ENCODE measurements at places on chromosomes 6 and 20.

GRCh38 chr20:17334932-17335331 lies 108.1 kb downstream of the PCSK2 start:
- DNase-seq = no peak
- no peak overlapping the region for H3K4me3 ChIP-seq
- H3K27me3 ChIP-seq = no peaks in the 10 kb centered on the region
- no peaks in the 10 kb centered on the region for H3K36me3 ChIP-seq

- no peak for DNase-seq
- peaks cover 16% of the 10 kb centered on the region for H3K4me1 ChIP-seq
- no peaks in the 10 kb centered on the region for H3K36me3 ChIP-seq
- no peak overlapping the region for H3K27ac ChIP-seq
- H3K27me3 ChIP-seq = no peaks in the 10 kb centered on the region
Measured at GRCh38 chr20:34299556-34300255, 3.4 kb downstream of the AHCY start.

GRCh38 chr20:45779011-45779915 lies 12.4 kb downstream of the WFDC3 start:
- no peak for DNase-seq
- no peak overlapping the region for H3K27ac ChIP-seq
- H3K36me3 ChIP-seq = no peaks in the 10 kb centered on the region
- H3K27me3 ChIP-seq = no peaks in the 10 kb centered on the region
- H3K4me3 ChIP-seq = no peak overlapping the region
- no peaks in the 10 kb centered on the region for H3K4me1 ChIP-seq

- no peaks in the 10 kb centered on the region for H3K4me1 ChIP-seq
- no peaks in the 10 kb centered on the region for H3K36me3 ChIP-seq
- H3K4me3 ChIP-seq = no peak overlapping the region
- no peak for DNase-seq
Measured at GRCh38 chr6:108024427-108025073, 50.0 kb downstream of the OSTM1 start.

GRCh38 chr6:23441808-23442461 lies 684.1 kb upstream of the NRSN1 start:
- H3K36me3 ChIP-seq = no peaks in the 10 kb centered on the region
- H3K27me3 ChIP-seq = no peaks in the 10 kb centered on the region
- H3K27ac ChIP-seq = no peak overlapping the region

DNA sequence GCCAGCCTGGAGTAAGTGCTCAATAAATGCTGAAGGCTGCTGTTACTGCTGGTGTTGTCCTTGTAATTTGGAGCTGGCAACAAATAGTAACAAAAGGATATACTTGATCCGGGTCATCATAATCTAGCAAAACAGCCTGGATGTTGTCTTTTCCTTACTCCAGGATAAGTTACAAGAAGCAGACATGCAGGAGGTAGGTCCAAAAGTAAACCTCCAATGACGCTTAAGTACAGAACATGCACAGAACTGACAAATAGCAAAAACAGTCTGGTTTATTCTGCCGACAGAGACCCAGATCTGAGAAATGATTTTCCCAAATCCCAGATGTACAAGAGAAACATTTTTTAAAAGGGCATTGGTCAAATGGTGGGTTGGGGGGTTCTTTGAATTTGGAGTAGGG lies 93.0 kb upstream of the KCNK16 start:
- H3K27ac ChIP-seq = no peak overlapping the region
- peaks cover 12% of the 10 kb centered on the region for H3K4me1 ChIP-seq
- H3K27me3 ChIP-seq = no peaks in the 10 kb centered on the region
- H3K4me3 ChIP-seq = no peak overlapping the region

GRCh38 chr6:39225946-39226437 lies 3.3 kb downstream of the KCNK5 start:
- no peaks in the 10 kb centered on the region for H3K4me1 ChIP-seq
- DNase-seq = no peak
- no peaks in the 10 kb centered on the region for H3K36me3 ChIP-seq

DNA sequence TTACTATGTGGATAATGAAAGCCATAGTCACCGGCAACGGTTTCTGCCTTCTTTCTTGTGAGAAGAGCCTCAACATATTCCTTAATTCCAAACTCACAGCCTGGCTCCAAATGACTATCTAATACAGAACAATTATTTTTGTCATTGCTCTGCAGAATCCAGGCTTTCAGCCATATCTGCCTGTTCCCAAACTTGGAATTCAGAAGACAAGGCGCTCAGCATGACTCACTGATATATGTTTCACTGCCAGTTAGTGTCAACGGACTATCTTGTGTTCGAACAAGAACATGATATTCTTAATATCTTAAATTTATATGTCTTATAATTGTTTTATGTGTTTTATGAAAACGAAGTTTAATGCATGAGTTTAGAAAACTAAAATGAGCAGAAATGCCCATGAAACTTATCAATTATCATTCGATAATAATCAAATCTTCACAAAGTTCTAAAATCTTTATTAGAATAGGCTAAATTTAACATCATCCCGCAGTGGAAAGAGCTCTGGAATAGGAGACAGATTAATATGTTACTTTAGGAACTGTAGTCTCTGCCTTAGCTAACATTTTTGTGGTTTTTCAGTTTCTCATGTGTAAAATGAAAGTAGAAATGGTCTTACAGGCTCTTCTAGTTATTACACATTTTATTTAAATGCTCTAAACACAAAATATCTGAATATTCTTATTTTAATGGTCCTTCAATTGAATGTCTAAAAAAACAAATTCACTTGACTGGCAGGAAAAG lies 669.3 kb upstream of the GJE1 start:
- H3K4me3 ChIP-seq = no peak overlapping the region
- H3K27ac ChIP-seq = no peak overlapping the region
- H3K4me1 ChIP-seq = peaks cover 14% of the 10 kb centered on the region
- peaks cover 34% of the 10 kb centered on the region for H3K27me3 ChIP-seq
- H3K36me3 ChIP-seq = no peaks in the 10 kb centered on the region

GRCh38 chr20:63054103-63054474 lies 47.3 kb upstream of the BHLHE23 start:
- H3K4me3 ChIP-seq = no peak overlapping the region
- peaks cover 94% of the 10 kb centered on the region for H3K27me3 ChIP-seq
- no peaks in the 10 kb centered on the region for H3K36me3 ChIP-seq
- no peaks in the 10 kb centered on the region for H3K4me1 ChIP-seq
- no peak overlapping the region for H3K27ac ChIP-seq

DNA sequence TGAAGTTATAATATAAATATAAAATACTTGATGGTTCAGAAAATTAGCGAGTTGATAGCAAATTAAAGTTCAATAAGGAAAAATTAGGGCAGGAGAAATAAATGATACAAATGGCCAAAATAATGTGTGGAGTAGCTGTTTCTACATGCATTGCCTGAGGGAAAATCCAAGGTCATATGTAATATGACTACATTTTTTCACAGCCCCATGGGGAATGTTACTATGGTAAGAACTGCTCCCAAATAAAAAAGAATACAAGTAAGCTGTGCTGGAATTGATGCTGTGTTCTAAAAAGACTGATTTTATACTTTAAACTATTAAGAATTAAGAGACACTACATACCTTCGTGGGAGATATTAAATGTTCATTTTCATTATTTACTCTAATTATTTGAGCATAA lies 34.1 kb downstream of the MEI4 start:
- H3K4me1 ChIP-seq = no peaks in the 10 kb centered on the region
- no peaks in the 10 kb centered on the region for H3K36me3 ChIP-seq

DNA sequence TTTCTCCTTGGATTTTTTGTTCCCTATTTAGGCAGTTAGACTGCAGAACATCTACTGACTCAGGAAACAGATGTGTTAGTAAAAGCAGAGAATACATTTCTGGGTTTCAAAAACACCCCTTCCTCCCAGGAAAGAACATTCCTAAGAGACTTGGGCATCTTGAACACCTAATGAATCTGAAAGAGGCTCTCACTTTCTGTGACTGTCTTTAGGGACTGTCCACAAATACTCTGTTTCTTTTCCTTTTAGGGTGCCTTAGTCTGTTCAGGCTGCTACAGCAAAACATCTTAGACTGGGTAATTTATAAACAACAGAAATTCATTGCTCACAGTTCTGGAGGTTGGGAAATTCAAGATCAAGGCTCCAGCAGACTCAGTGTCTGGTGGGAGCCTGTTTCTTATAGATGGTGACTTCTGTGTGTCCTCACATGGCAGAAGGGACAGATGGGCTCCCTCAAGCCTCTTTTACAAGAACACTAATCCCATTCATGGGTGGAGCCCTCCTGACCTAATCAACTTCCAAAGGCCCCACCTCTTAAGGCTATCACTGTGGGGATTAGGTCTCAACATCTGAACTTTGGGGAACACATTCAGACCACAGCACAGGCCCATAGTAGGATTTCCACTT lies 19.4 kb upstream of the CCN5 start:
- H3K27ac ChIP-seq = no peak overlapping the region
- no peak overlapping the region for H3K4me3 ChIP-seq
- H3K27me3 ChIP-seq = peaks cover 94% of the 10 kb centered on the region
- H3K36me3 ChIP-seq = no peaks in the 10 kb centered on the region
- peaks cover 5% of the 10 kb centered on the region for H3K4me1 ChIP-seq

DNA sequence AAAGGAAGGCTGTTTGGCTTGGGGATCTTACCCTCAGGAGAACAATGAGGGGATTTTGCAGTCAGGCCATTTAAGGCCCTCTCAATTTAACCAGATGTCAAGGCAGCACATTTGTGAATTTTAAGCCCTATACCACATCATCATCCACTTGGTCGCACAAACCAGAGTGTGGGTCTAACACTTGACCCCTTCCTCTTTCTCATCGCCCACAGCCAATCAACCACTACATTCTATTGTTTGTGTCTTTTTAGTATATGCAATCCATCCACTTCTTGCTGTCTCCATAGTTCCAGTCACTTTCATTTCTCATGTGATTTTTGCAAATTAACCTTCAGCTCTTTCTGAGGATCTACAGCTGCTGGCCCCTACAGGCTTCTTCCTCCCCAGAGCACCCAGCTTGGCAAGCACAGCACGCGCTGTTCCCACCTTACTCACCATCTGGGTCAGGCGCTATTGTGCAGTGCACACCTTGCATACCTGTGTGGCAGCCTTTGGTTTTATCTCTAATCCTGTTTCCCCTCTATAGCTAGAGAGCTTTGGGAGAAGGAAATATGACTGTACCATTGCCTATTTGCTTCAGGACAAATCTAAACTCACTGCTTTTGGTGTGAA lies 32.3 kb upstream of the CD83 start:
- H3K4me3 ChIP-seq = no peak overlapping the region
- peaks cover 19% of the 10 kb centered on the region for H3K27me3 ChIP-seq
- H3K36me3 ChIP-seq = no peaks in the 10 kb centered on the region
- H3K4me1 ChIP-seq = no peaks in the 10 kb centered on the region
- no peak overlapping the region for H3K27ac ChIP-seq

DNA sequence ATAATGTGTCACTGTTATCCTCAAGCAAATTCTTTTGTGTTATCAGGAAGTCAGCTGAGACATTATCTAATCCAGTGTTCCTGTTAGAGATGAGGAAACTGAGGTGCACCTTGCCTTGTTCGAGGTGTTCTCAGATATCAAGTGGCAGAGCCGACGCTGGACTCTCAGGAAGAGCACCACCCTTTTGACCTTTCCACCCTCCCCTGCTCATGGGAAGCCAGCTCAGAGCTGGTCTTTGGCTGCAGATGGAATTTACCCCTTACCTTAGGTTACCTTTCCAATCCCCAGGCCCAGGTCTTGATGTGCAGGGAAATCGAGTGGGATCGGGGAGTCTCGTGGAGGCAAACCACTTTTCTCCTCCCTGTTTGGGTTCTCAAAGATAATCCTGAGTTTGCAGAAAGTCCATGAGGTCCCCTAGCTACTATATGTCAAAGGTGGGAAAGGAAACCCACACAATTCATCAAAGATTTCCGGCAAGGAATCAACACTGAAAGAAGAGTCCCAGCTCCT lies 62.9 kb upstream of the PIM1 start:
- no peak overlapping the region for H3K27ac ChIP-seq
- no peak for DNase-seq
- H3K27me3 ChIP-seq = no peaks in the 10 kb centered on the region
- H3K4me1 ChIP-seq = peaks cover 34% of the 10 kb centered on the region

DNA sequence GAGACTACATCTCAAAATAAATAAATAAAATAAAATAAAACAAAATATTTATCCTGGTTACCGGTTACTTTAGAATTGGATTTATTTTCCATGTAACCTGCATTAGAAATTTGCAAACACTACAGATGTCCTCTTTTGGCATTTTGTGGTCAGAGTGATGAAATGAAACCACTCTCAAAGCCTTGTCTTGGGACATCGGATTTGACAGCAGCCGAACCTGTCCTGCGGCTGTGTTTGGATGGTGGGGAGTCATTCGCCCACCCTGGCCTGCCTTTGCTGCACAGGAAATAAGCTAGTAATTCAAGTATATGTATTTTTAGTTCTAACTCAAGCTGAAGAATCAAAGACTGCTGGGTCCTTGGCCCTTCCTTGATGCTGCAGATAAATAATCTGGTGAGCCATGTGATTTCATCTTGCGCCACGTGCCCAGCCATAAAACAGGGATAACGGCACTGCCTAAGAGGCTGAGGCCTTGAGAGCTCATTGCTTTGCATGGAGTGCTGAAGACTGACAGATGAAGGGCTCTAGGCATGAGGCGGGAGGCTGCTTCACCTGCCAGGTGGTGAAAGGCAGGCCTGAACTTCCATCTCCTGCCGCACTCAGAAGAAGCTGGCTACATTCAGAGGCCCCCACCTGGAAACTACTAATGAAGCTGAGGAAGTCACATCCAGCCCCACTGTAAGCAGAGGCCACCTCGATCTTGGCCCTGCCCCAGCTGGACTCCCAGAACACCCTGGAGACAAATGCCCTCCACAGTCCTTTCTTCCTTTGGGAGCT lies 76.9 kb downstream of the NOL4L start:
- no peak overlapping the region for H3K4me3 ChIP-seq
- no peaks in the 10 kb centered on the region for H3K36me3 ChIP-seq
- no peaks in the 10 kb centered on the region for H3K27me3 ChIP-seq
- H3K27ac ChIP-seq = no peak overlapping the region

Measured in MM.1S (cell line).